ENCODE measurements at places on chromosomes 11 and 22.

DNA sequence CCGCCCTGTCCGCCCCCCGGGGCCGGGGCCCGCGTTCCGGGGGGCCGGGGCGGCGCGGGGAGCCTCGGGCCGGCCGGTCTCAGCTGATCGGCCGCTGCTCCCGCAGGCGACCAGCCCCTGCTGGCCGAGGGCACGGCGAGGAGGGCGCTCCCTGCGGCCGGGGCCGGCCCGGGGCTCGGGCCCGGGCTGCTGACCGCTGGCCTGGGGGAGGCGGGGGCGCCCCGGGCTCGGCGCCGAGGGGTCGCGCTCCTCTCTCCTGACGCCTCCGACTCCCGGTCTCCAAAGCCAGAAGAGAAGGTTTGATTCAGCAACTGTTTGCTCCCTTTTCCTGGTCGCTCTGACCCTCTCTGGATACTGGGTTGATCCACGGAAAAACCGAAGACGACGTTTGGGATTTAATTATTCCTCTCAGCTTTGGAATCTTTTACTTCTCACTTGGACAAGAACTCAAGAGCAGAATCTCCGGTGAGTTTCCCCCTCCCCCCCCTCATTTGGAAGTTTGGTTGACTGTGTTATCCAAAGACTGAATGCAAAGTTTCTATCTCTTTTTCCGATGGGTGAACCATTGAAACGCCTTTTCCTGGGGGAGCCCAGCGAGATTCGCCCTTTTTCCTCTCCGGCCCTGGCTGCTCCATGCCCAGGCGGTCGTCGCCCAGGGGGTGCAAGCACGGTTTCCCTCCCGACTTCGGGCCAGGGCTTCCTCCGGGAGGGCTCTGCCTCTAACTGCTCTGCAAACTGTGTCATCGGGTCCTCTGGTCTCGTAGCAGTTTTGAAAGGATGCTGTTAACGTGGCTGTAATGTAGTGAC lies 725 bp downstream of the KDM2A start:
- DNase-seq: no peak

- DNase-seq: no peak
These were observed 892.6 kb downstream of the TBC1D22A start for GRCh38 chr22:47654922-47655491.

DNA sequence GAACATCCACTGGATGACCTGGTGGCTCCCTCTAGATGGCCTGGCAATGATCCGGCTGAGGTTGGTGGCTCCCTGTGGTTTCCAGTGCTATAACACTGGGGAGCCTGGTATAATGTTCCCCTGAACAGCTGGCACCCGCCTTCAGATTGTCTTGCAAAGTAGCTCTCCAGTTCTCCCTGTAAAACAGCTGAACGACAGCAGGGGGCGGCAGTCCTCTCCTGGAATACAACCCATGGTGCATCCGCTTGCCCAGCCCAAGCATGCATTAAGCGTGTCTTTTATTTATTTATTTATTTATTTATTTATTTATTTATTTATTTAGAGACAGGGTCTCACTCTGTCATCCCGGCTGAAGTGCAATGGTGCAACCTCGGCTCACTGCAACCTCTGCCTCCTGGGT lies 258.9 kb downstream of the BUD13 start:
- DNase-seq: no peak

DNA sequence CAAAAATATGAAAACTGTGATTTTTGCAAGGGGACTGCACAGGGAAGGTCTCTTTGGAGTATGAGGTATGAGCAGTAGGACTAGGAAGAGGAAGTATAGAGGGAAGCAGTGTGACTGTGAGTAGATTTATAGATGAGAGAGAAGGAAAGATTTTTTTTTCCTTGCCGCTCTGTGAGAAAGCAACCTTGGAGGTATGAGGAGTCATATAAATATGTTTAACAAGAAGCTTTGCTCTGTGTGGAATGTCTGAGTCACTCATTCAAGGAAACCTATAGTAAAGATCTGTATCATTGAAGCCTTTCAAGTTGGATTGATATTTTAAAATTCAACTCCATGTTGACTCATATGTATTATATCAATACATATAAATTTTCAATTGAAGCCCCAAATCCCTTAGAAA lies 26.2 kb downstream of the DNHD1 start:
- DNase-seq: no peak

- DNase-seq: no peak
These were observed 71.5 kb upstream of the VSTM5 start for GRCh38 chr11:93921695-93922468.

GRCh38 chr11:70092959-70093715 lies 15.0 kb downstream of the ANO1 start:
- DNase-seq: no peak

DNA sequence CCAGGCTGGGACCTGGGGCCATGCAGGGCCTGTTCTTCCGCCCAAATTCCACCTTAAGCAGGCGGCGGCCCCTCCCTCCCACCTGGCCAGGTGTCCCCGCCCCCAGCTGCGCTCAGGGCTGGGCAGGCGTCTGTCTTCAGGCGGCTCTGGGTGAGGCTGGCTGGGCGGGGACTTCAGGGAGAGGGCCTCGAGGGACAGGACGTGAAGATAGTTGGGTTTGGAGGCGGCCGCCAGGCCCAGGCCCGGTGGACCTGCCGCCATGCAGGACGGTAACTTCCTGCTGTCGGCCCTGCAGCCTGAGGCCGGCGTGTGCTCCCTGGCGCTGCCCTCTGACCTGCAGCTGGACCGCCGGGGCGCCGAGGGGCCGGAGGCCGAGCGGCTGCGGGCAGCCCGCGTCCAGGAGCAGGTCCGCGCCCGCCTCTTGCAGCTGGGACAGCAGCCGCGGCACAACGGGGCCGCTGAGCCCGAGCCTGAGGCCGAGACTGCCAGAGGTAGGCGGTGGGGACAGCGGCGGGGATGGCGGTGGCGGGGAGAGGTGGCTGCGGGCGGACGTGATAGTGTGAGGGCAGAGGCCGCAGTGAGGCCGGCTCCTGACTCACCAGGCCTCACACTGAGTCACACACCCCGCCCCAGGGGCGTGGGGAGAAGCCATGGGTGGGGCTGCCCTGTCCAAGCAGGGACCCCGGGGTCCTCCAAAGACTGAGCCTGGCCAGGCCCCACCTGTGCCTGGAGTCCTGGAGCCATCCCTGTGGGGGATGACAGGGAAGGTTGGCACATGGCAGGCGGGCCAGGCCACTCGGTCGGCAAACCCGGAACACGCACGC lies at the start of gene PKP3:
TSS of gene PKP3 (plus strand) at position 176 of the 824 bp plus-strand sequence. CDS start at position 260, 84 bp downstream.
- no peak for DNase-seq

DNA sequence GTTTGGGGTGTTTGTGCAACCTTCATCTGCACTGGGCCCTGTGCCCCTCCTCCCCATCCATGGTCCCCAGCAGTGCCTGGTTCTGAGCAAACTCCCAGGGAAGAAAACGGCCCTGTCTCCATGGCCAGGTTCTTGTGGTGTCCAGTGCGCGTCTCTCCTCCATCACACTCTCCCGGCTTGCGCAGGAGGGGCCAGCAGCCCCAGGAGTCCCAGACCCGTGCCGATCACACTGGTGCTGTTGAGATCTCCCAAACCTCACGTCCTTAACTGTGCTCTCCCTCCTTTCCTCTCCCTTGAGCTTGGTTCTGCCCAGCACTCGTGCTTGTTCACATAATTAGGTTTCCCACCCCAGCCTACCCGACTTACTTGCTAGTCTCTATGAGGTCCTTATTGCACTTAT lies 10.9 kb upstream of the GRK2 start:
- no peak for DNase-seq

- no peak for DNase-seq
These were observed 5.2 kb upstream of the MAP6 start for GRCh38 chr11:75673977-75674582.

- DNase-seq: no peak
These were observed 85.2 kb downstream of the FLI1 start for GRCh38 chr11:128779036-128779435.

- no peak for DNase-seq
These were observed 47.3 kb upstream of the SYN3 start for GRCh38 chr22:33105501-33105911.

GRCh38 chr11:64766881-64767280 lies 7.1 kb upstream of the PYGM start:
- no peak for DNase-seq

GRCh38 chr11:91350931-91351330 lies 873.7 kb upstream of the FAT3 start:
- DNase-seq: no peak

DNA sequence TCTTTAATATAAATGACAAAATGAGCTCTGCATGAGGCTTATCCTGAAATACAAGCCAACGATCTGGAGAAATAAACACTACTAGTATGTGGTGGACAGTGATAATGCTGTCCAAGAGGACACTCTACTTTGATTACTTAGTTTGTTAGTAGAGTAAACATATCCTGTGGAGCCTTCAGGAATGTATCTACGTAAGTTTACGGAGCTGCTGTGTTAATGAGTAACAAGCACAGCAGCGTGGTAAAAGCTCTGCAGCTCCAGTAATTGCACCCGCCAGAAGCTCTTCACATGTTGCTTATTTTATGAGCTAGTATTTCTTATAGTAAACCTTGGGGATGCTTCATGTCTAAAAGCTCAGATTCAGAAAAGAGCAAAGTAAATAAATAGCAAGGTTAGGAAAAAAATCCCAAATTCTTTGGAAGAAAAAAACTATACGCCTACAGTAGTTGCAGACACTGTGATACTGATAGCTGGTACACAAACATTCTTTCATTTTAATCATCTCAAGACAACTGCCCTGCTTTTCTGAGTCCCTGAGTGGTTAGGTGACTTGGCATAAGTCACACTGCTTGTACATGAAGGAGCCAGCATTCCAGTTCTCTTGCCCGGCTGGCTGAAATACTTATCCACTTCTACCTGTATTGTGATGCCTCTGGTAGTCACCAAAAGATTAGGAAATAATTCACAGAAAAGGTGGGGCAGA lies 32.7 kb upstream of the CCDC34 start:
- DNase-seq: no peak

DNA sequence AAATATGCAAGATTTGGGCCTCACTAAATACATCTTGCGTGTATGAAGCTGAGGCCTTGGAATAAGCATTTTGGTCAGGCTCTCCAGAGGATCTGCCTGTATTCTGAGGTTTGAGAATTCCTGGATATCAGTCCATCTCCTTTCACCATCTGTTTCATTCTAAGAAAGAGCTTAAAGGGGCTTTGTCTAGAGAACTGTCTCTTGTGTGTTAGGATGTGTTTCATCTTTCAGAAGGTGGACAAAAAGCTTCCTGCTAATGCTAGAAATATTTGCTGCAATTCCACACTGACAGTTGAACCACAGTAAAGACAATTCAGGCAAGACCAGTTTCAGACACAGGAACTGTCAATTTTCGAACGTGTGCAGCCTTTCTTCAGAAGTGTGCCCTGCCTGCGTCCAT lies 185.4 kb downstream of the DBX1 start:
- DNase-seq: no peak

GRCh38 chr11:73393479-73394415 lies 17.5 kb downstream of the RELT start:
- DNase-seq: peak; percentile 67

DNA sequence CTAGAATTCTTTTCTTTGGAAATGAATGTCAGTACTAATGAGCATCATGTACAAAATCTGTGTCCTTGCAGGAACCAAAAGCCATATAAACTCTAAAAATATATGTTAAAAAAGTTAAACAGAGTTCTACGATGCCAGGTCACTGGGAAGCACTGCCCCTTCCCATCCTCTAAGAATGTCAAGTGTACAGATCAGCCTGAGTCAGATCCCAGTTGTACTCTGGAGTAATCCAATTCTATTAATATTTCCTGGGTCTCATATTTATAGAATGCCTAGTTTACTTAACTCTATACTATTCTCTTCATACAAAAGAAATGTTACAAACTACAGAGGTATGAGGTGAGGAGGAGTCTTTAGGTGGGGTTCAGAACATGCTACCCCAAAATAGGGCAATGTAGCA lies 460.1 kb downstream of the DLG2 start:
- DNase-seq: no peak

GRCh38 chr11:62548545-62549335 lies 2.1 kb upstream of the AHNAK start:
- DNase-seq: no peak

DNA sequence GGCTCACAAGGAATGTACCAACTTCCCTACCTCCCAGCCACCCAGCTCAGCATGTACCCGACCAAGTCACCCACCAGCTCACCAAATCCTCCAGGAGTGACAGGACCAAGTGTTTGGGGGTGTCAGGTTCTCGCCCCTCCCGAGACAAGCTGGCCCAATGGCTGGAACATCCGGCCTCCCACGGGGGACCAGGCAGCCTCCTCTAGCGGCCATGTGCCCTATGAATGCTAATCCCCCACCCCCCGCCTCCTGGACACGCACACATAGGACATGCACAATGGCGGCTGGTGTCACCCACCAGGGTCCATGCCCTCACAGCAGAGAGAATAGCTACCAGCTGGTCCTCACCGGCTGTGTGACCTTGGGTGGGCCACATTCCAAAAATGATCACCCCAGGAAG lies 151.0 kb downstream of the MN1 start:
- no peak for DNase-seq

GRCh38 chr11:4026389-4026788 lies 68.2 kb upstream of the RRM1 start:
- DNase-seq: no peak

GRCh38 chr22:31241200-31241599 lies 29.1 kb downstream of the LIMK2 start:
- DNase-seq: no peak

DNA sequence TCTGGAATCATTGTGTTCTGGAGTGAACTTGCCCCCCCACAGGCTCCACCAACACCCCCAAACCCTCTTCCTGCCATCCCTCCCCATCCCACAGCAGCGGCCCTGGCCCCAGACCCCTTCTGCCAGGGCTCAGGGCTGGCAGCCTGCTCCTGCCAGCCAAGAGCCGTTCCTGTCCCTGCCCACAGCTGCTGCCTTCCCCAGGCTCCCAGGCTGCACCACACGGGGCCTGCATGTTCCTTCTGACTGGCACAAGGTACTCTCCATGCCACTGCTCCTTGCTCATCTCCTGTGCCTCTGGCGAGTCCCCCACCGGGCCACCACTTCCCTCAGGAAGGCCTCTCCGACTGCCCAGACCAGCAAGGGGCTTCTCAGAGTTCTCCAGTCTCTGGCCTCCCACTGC lies 4.9 kb downstream of the GP1BB start:
- no peak for DNase-seq

GRCh38 chr11:118124929-118125535 lies 27.6 kb downstream of the SCN4B start:
- DNase-seq: no peak

All from GM18507 (cell line).